ENCODE measurements at places on chromosomes 2 and 18. TPM values are rescaled to one million over a fixed set of nuclear protein-coding genes. Genes with fewer than 3 reads are reported as not detected.

GRCh38 chr2:215692387-215693079 lies 256.7 kb upstream of the FN1 start:
- H3K27ac ChIP-seq, result no peak overlapping the region
- no peak for DNase-seq
- no peaks in the 10 kb centered on the region for H3K36me3 ChIP-seq
- H3K4me1 ChIP-seq, result peaks cover 19% of the 10 kb centered on the region
- no peak overlapping the region for H3K4me3 ChIP-seq

- H3K27me3 ChIP-seq, result no peaks in the 10 kb centered on the region
- DNase-seq, result no peak
- peaks cover 7% of the 10 kb centered on the region for H3K36me3 ChIP-seq
- H3K4me1 ChIP-seq, result no peaks in the 10 kb centered on the region
- no peak overlapping the region for H3K4me3 ChIP-seq
- no peak overlapping the region for H3K27ac ChIP-seq
These were observed 94.1 kb downstream of the AAK1 start for GRCh38 chr2:69549421-69549820.

DNA sequence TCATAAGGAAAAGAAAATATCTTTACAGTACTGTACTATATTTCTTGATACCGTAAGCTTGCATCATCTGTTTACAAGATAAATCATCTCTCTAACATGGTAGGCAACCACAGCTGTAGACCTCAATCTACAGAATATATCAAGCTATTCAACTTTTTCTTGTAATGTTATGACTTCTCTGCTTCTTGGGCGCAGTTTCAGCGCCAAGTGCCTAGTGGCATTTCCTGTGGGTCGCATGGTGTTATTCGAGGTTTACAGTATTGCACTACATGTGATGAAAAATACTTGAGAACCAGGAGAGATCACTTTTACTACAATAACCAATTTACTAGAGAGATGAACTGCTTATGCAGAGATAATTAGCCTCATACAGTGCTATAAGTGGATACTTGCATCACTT lies 34.0 kb upstream of the SESTD1 start:
- DNase-seq, result no peak
- H3K4me1 ChIP-seq, result no peaks in the 10 kb centered on the region
- H3K27ac ChIP-seq, result no peak overlapping the region
- no peak overlapping the region for H3K4me3 ChIP-seq

The DSG4 gene
- 0.76 TPM for polyA plus RNA-seq

The LAMA1 gene
- not detected for polyA plus RNA-seq

The GPR17 gene
- 0.61 TPM for polyA plus RNA-seq

DNA sequence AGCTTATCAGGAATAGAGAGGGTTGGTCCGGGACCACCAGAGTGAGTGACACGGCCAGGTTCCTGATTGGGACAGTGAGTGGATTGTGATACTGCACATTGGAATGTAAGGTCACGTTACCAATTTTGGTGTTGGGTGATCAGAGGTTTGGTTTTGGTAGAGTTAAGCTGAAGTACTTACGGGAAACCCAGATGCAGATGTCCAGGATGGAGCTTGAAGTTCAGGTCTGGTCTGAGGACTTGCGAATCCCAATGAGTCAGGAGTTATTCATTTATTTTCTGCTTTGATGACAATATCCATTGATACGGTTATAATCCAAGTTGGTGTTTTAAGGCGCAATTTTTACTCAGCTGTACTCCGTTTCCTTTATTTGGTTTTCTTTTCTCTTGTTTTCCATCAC lies 273.6 kb downstream of the ALPK2 start:
- H3K4me3 ChIP-seq, result no peak overlapping the region
- no peaks in the 10 kb centered on the region for H3K27me3 ChIP-seq
- H3K36me3 ChIP-seq, result peaks cover 73% of the 10 kb centered on the region
- H3K27ac ChIP-seq, result no peak overlapping the region
- peaks cover 7% of the 10 kb centered on the region for H3K4me1 ChIP-seq
- DNase-seq, result no peak

GRCh38 chr2:44001716-44002115 lies 5.9 kb upstream of the LRPPRC start:
- H3K27me3 ChIP-seq, result no peaks in the 10 kb centered on the region
- DNase-seq, result peak; percentile 13
- H3K27ac ChIP-seq, result no peak overlapping the region
- peaks cover 2% of the 10 kb centered on the region for H3K4me1 ChIP-seq
- H3K36me3 ChIP-seq, result no peaks in the 10 kb centered on the region

- no peak overlapping the region for H3K27ac ChIP-seq
- H3K36me3 ChIP-seq, result no peaks in the 10 kb centered on the region
- no peak overlapping the region for H3K4me3 ChIP-seq
These were observed 118.8 kb upstream of the LHCGR start for GRCh38 chr2:48874282-48874681.

DNA sequence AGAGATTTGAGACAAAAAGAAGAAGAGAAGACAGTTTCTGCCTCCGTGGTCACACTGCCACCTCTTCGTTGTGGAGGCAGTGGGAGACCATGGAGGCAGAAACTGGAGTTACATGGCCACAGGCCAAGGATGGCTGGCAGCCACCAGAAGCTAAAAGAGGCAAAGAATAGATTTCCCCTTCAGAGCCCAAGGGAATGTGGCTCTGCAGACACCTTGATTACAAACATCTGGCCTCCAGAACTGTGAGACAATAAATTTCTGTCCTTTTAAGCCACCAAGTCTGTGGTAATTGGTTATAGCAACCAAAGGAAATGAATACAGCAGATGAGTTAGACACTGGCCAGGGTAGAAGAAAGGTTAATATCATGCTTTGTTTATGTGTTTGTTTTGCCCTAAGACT lies 420.4 kb upstream of the LYPD1 start:
- H3K27me3 ChIP-seq, result no peaks in the 10 kb centered on the region
- no peaks in the 10 kb centered on the region for H3K36me3 ChIP-seq
- H3K27ac ChIP-seq, result no peak overlapping the region
- no peak for DNase-seq

The DTNA gene
- polyA plus RNA-seq, result 11.1 TPM

DNA sequence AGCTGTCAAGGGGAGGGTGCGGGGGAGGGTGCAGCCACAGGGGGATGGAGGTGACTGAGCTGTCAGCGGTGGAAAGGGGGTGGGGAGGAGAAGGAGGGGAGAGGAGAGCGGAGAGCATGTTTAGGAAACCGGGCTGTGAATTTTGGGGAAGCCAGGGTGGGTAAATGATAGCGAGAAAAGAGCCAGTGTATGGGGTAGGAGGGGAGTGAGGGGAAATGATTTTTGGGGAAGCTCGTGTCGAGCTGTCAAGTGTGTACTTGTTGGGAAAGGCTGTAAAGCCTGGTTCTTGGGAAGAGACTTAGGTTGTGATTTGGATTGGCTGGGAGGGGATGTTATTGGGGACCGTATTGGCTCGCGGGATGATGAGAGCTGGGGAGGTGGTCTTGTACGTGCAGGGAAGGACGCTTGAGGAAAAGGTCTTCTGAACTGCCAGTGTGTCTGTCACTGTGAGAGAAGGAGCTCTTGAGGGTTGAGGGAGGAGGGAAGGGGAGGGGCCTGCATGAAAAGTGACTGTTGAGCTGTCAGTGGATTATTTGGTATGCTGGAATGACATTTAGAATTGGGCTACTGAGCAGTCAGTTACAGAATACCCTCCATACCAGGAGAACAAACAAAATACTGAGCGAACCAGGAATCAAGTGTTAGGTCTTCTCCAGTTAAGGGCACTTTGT lies 1.0 kb downstream of the UBR3 start:
- peaks cover 44% of the 10 kb centered on the region for H3K4me1 ChIP-seq
- H3K27me3 ChIP-seq, result no peaks in the 10 kb centered on the region

DNA sequence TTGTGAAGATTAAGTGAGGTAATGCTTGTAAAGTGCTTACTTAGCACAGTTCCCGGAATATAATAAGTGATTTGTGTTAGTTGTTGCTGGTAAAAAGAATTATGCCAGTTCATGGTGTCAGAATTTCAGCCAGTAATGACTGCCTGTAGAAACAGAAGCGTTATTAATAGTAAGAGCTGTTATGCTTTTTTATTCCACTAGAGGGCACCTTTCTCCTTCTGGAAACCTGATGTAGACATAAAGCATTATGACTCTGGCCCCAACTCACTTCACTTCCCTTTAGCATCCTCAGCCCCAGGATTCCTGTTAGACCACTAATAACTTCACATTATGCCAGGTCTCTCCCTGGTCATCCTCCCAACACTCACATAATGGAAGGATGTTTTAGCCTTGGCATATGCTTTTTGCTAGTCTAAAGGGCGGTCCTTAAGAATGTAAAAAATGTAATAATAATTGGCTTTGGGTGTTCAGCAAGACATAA lies 34.9 kb downstream of the C18orf54 start:
- no peaks in the 10 kb centered on the region for H3K36me3 ChIP-seq
- H3K4me1 ChIP-seq, result no peaks in the 10 kb centered on the region
- H3K27me3 ChIP-seq, result no peaks in the 10 kb centered on the region
- H3K4me3 ChIP-seq, result no peak overlapping the region
- peak; percentile 79 for DNase-seq

The CNTNAP5 gene
- polyA plus RNA-seq, result not detected

GRCh38 chr18:26267357-26267930 lies 41.2 kb downstream of the TAF4B start:
- H3K27me3 ChIP-seq, result no peaks in the 10 kb centered on the region
- no peak overlapping the region for H3K27ac ChIP-seq
- H3K36me3 ChIP-seq, result peaks cover 7% of the 10 kb centered on the region
- H3K4me3 ChIP-seq, result no peak overlapping the region
- no peak for DNase-seq
- H3K4me1 ChIP-seq, result no peaks in the 10 kb centered on the region

DNA sequence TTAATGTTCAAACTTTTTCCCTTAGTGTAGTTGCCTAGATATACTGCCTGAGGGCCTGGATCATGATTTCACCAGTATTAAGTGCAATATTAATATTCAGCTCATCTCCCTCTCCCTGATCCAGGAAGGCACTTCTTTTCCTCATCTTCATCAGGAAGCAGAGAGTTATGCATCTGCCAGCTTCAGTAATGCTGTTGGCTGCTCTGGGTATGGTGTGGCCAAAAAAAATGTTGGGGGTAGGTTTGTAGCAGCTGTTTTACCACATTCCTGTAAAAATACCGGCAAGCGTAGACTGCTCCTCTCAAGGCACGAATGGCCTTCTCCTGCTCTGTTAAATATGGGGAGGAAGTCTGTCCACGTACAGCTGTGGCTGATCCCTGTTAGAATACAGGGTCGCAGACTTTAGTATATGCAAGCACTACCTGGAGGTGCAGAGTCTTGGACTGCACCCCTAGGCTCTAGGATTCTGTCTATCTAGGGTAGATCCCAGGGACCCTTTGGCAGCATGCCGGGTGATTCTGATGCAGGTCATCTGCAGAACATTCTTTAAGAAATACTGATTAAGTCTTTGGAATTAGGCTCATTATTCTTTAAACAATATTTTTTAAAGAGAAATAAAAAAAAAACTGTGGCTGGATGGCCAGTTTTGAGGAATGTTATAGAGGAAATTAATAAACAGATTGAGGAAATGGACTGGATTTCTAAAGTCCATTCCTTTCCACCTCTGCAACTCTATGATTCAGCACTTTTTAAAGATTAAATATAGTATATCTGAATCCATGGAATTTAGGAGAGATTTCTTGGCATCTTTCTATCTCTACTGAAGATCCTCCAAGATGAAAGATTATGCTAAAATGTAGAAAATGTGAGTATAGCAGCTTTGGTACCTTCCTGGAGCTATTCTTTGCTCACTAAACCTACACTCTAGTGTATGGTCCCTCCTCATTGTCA lies 21.0 kb upstream of the GLS start:
- H3K27ac ChIP-seq, result no peak overlapping the region
- no peaks in the 10 kb centered on the region for H3K36me3 ChIP-seq
- DNase-seq, result no peak
- H3K27me3 ChIP-seq, result no peaks in the 10 kb centered on the region

The HRH4 gene
- not detected for polyA plus RNA-seq

GRCh38 chr2:227503433-227504406 lies 31.8 kb downstream of the AGFG1 start:
- H3K4me1 ChIP-seq, result peaks cover 22% of the 10 kb centered on the region
- DNase-seq, result peak; percentile 36
- peak overlapping the region; percentile 2 for H3K27ac ChIP-seq
- H3K4me3 ChIP-seq, result no peak overlapping the region

- no peak for DNase-seq
- no peaks in the 10 kb centered on the region for H3K36me3 ChIP-seq
- no peak overlapping the region for H3K4me3 ChIP-seq
- no peaks in the 10 kb centered on the region for H3K27me3 ChIP-seq
- H3K27ac ChIP-seq, result no peak overlapping the region
- no peaks in the 10 kb centered on the region for H3K4me1 ChIP-seq
These were observed 49.9 kb upstream of the TAF1B start for GRCh38 chr2:9793156-9793917.

The C2orf68 gene
- 22.5 TPM for polyA plus RNA-seq

DNA sequence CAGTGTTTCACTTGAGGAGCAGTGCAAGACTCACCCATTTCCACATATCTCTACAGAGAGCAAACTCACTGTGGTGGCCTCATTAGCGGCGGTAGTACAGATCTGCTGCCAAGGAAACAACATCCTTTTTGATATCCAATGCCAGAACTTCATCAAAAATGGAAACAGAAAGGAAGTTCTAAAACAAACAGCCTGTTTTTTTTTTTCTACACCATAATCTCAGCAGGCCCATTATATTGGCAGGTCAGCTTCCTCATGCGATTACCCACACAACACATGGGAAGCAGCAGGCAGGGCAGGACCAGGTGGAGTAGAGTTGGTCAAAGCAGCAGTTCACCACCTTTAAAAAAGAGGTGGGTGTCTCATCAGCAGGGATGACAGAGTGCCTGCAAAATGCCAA lies 678.9 kb upstream of the CELF4 start:
- DNase-seq, result no peak
- no peak overlapping the region for H3K4me3 ChIP-seq
- no peak overlapping the region for H3K27ac ChIP-seq
- H3K27me3 ChIP-seq, result no peaks in the 10 kb centered on the region
- H3K4me1 ChIP-seq, result no peaks in the 10 kb centered on the region
- H3K36me3 ChIP-seq, result no peaks in the 10 kb centered on the region

DNA sequence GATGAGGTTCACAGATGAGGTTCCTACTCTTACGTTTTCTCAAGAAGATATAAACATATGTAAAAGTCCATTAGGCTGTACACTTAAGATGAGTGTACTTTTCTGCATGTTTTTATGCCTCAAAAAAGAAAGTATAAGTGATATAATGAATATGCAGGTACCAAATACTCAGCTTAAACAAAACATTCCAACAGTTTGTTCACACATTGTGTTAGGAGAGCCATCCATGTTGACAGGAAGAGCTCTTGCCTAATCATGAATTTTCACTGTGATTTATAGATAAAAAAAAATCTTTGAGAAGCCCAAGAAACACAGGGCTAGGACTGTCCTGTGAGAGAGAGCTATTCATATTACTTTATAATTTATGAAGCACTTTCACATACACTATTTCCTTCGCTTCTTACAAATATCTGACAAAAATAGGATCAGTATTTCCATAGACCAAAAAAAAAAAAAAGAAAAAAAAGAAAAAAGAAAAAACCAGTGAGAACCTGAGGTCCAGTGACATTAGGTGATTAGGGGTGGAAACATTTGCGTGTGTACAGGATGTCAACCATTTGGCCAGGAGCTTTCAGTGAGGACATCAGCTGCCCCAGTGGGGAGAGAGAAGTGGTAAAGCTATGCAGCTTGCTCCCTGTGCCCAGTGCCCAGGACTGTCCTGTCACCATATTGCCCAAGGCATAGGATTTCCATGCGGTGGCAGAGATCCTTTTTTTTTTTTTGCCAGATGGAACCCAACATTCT lies 38.7 kb downstream of the BUB1 start:
- H3K36me3 ChIP-seq, result no peaks in the 10 kb centered on the region
- H3K4me3 ChIP-seq, result no peak overlapping the region
- no peak overlapping the region for H3K27ac ChIP-seq
- H3K4me1 ChIP-seq, result no peaks in the 10 kb centered on the region
- no peaks in the 10 kb centered on the region for H3K27me3 ChIP-seq

The CRACDL gene
- 5.4 TPM for polyA plus RNA-seq

GRCh38 chr2:179532863-179533278 lies 268.2 kb upstream of the SESTD1 start:
- H3K4me3 ChIP-seq, result no peak overlapping the region
- no peaks in the 10 kb centered on the region for H3K36me3 ChIP-seq
- H3K27ac ChIP-seq, result no peak overlapping the region
- no peaks in the 10 kb centered on the region for H3K4me1 ChIP-seq
- no peak for DNase-seq

All from stomach (tissue), 19 donors.